ENCODE measurements at places on chromosomes 2 and 18.

GRCh38 chr2:234939576-234939975 is 12.2 kb upstream of the SH3BP4 start:
- H3K27me3 ChIP-seq: no peaks in the 10 kb centered on the region
- no peak for DNase-seq
- H3K4me3 ChIP-seq: no peak overlapping the region
- no peaks in the 10 kb centered on the region for H3K36me3 ChIP-seq
- no peaks in the 10 kb centered on the region for H3K4me1 ChIP-seq

DNA sequence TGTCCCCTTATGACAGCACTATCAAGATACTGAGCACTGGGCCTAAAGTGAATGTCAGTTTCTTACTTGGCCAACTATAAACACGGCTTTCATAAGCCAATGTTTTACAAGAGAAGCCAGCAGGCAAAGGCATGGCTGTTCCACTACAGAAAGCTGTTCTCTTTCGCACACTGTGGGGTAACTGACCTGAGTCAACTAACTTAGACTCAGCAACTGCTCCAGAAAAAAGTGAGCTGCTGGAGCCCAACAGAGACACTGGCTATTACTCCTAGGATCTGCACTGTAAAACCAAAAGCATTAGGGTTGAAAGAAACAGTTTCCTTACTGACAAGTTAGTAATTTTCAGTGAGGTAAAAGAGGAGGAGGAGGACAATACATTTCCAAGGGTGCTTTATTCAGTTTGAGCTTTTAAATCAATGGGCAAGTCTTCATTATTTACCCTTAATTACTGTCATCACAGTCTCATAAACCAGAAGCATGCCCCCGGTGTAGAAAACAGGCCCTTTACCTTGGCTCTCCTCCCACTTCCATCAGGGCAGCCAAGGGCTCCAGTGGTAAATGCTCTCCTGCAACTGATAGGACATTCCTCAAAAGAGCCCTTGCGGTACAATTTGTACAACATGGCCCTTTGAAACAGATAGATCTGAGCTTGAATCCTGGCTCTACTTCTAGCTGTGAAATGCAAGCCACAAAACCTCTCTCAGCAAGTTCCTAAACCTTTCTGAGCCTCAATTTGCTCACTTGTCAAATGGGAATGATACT is 275.7 kb downstream of the PDE11A start:
- H3K27ac ChIP-seq: no peak overlapping the region
- H3K4me1 ChIP-seq: no peaks in the 10 kb centered on the region
- no peaks in the 10 kb centered on the region for H3K36me3 ChIP-seq
- no peak for DNase-seq
- no peaks in the 10 kb centered on the region for H3K27me3 ChIP-seq

GRCh38 chr2:75424936-75425619 is 135.7 kb downstream of the EVA1A start:
- H3K4me3 ChIP-seq: no peak overlapping the region
- no peak overlapping the region for H3K27ac ChIP-seq
- no peaks in the 10 kb centered on the region for H3K4me1 ChIP-seq
- H3K36me3 ChIP-seq: no peaks in the 10 kb centered on the region
- DNase-seq: no peak

DNA sequence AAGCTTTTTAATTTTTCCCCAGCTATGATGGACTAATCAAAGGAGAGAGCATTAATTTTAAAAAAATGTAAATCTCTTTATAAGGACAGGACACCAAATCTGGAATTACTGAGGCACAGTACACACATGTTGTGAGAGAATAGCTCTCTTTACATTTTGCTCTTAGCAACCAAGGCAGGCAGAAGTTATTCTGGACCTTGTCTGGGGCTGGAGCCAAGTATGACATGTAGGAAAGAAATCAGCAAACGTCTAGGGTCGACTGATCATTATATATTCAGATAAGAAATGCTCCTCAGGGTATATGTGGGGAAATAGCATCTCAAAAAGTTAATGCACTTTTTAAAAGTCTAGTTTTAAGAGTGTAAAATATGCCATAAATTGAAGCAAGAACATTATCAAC is 1330.0 kb upstream of the CELF4 start:
- no peaks in the 10 kb centered on the region for H3K36me3 ChIP-seq
- H3K4me3 ChIP-seq: no peak overlapping the region
- DNase-seq: no peak
- H3K4me1 ChIP-seq: no peaks in the 10 kb centered on the region
- H3K27me3 ChIP-seq: no peaks in the 10 kb centered on the region
- no peak overlapping the region for H3K27ac ChIP-seq

DNA sequence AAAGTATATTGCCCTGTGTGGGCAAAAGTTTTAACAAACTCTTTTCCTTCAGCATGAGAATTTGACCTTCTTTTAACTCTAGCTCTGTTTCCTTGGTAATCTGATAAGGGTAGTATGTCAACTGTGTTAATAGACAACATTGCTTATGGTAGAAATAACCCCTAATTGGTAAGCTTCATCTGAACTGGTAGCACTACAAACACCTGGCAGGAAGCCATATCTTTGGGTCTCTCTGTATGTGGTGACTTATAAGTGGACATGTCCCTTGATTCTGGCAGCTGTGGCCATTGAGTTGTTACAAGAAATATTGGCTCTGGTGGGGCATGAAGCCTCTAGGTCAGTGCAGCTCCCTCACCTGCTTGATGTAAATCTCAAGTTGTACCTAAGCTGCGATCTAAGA is 46.9 kb downstream of the MBD5 start:
- no peaks in the 10 kb centered on the region for H3K4me1 ChIP-seq
- H3K4me3 ChIP-seq: no peak overlapping the region
- H3K36me3 ChIP-seq: no peaks in the 10 kb centered on the region
- DNase-seq: no peak
- H3K27me3 ChIP-seq: no peaks in the 10 kb centered on the region

DNA sequence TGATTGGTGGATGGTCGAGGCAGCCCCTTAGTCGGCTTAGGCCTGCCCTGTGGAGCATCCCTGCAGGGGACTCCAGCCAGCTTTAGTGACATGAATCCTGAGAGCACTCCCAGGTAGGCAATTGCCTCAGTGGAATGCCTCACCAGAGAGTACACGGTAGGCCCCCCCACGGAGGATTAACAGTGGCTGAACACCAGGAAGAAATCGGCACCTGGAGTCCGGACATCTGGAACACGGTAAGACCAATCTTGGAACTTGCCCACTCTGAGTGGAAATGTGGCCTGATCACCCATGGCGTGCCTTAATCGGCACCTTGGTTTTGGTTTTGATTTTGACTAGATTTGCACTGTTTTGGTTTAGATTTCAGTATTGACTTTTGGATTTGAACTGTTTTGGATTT is 326.2 kb upstream of the NCKAP5 start:
- H3K27me3 ChIP-seq: no peaks in the 10 kb centered on the region
- H3K4me3 ChIP-seq: no peak overlapping the region
- no peak for DNase-seq
- no peak overlapping the region for H3K27ac ChIP-seq
- H3K36me3 ChIP-seq: no peaks in the 10 kb centered on the region
- H3K4me1 ChIP-seq: no peaks in the 10 kb centered on the region

- DNase-seq: no peak
- H3K4me3 ChIP-seq: no peak overlapping the region
- H3K27me3 ChIP-seq: no peaks in the 10 kb centered on the region
- no peaks in the 10 kb centered on the region for H3K4me1 ChIP-seq
- H3K36me3 ChIP-seq: no peaks in the 10 kb centered on the region
These were observed 377.2 kb downstream of the EN1 start for GRCh38 chr2:118470297-118470696.

GRCh38 chr2:124919296-124919695 is 894.2 kb downstream of the CNTNAP5 start:
- H3K27ac ChIP-seq: no peak overlapping the region
- no peak overlapping the region for H3K4me3 ChIP-seq
- H3K27me3 ChIP-seq: no peaks in the 10 kb centered on the region
- no peak for DNase-seq
- H3K4me1 ChIP-seq: no peaks in the 10 kb centered on the region

DNA sequence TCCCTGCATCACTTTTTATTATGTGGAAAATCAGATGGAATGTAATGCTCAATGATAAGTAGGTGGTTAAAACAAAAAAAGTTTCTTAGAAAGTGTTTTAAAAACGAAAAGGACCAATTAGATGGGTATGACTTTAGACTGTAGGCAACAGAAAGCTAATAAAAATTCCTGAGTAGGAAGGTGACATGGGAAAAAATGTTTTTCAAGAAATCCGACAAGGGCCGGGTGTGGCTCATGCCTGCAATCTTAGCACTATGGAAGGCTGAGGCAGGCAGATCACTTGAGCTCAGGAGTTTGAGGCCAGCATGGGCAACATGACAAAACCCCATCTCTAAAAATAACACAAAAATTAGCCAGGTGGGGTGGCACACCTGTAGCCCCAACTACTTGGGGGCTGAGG is 126.1 kb downstream of the THADA start:
- no peak for DNase-seq
- H3K4me3 ChIP-seq: no peak overlapping the region
- no peak overlapping the region for H3K27ac ChIP-seq
- H3K27me3 ChIP-seq: no peaks in the 10 kb centered on the region
- peaks cover 37% of the 10 kb centered on the region for H3K4me1 ChIP-seq

GRCh38 chr2:169349535-169349934 is 12.8 kb downstream of the LRP2 start:
- no peak overlapping the region for H3K27ac ChIP-seq
- H3K4me3 ChIP-seq: no peak overlapping the region
- no peaks in the 10 kb centered on the region for H3K36me3 ChIP-seq
- DNase-seq: no peak
- H3K4me1 ChIP-seq: no peaks in the 10 kb centered on the region
- no peaks in the 10 kb centered on the region for H3K27me3 ChIP-seq

- DNase-seq: no peak
- H3K4me1 ChIP-seq: no peaks in the 10 kb centered on the region
- H3K36me3 ChIP-seq: no peaks in the 10 kb centered on the region
- no peak overlapping the region for H3K27ac ChIP-seq
- no peaks in the 10 kb centered on the region for H3K27me3 ChIP-seq
- no peak overlapping the region for H3K4me3 ChIP-seq
These were observed 46.4 kb downstream of the ACKR3 start for GRCh38 chr2:236616031-236616430.

DNA sequence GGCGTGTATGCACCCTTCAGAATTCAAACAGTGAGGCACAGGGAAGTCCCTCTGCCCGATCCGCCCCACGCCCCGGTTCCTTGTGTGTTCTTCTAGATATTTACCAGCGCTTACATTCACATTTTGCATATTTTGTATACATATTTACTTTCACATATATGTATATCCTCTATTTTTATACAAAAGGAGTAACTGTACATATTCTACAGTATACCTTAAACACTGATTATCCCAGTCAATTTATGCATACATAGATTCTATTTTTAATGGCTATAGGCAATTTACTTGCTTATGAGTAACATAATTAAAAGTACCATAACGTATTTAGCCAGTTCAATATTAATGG is 307 bp upstream of the DUSP11 start:
- no peak for DNase-seq
- no peaks in the 10 kb centered on the region for H3K27me3 ChIP-seq
- peak overlapping the region; percentile 90 for H3K4me3 ChIP-seq
- H3K27ac ChIP-seq: peak overlapping the region; percentile 95
- H3K4me1 ChIP-seq: peaks cover 27% of the 10 kb centered on the region
- peaks cover 5% of the 10 kb centered on the region for H3K36me3 ChIP-seq

DNA sequence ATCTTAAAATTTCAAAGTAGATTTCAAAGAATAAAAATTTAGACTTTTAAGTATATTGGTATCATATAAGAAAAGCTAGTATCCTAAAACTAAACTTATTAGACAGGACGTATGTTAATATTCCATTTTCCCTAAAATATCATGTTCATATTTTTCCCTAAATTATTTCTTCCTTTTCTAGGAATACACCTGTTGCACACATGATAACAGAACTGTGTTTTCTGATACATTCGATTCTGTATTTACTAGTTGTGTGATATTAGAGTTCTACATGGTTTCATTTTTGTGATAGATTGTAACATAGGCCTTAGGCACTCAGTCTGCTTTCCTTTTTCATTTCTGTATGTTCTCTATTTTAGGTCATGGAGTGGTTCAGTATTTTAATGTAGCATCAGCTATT is 10.9 kb downstream of the RBM45 start:
- no peak overlapping the region for H3K27ac ChIP-seq
- H3K27me3 ChIP-seq: no peaks in the 10 kb centered on the region
- DNase-seq: no peak
- no peak overlapping the region for H3K4me3 ChIP-seq

- H3K4me3 ChIP-seq: no peak overlapping the region
- no peaks in the 10 kb centered on the region for H3K27me3 ChIP-seq
- H3K4me1 ChIP-seq: no peaks in the 10 kb centered on the region
- DNase-seq: no peak
- H3K27ac ChIP-seq: no peak overlapping the region
These were observed 28.5 kb upstream of the RALBP1 start for GRCh38 chr18:9446839-9447238.

GRCh38 chr2:20178249-20178607 is 46.7 kb downstream of the SDC1 start:
- no peak overlapping the region for H3K4me3 ChIP-seq
- H3K27ac ChIP-seq: peak overlapping the region; percentile 34
- no peaks in the 10 kb centered on the region for H3K36me3 ChIP-seq
- H3K4me1 ChIP-seq: peaks cover 11% of the 10 kb centered on the region

GRCh38 chr2:85756822-85757435 is 3.1 kb downstream of the ATOH8 start:
- peaks cover 76% of the 10 kb centered on the region for H3K4me1 ChIP-seq
- no peak for DNase-seq
- H3K27me3 ChIP-seq: no peaks in the 10 kb centered on the region
- no peaks in the 10 kb centered on the region for H3K36me3 ChIP-seq
- peak overlapping the region; percentile 86 for H3K27ac ChIP-seq
- H3K4me3 ChIP-seq: peak overlapping the region; percentile 66

DNA sequence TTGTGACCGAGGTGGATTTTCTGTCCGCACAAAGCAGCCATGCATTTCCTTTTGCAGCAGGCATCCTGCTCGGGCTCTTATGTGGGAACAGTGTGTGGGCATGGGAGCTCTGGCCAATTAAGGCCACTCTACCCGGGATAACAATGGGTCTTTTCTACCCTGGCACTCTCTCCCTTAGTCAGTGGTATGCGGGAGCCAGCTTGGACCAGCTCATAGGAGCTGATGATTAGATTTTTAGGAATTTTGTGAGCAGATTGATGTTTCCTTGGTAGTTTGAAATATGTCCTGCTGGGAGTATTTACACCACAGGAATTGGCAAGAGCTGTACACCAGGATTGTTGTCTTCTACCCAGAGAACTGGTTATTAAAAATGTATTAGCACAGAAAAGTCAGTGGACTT is 89.3 kb downstream of the SPP2 start:
- no peak overlapping the region for H3K4me3 ChIP-seq
- H3K27me3 ChIP-seq: no peaks in the 10 kb centered on the region
- H3K27ac ChIP-seq: no peak overlapping the region
- no peaks in the 10 kb centered on the region for H3K36me3 ChIP-seq
- H3K4me1 ChIP-seq: no peaks in the 10 kb centered on the region

GRCh38 chr2:168770796-168771195 is 31.6 kb upstream of the NOSTRIN start:
- H3K36me3 ChIP-seq: no peaks in the 10 kb centered on the region
- H3K27ac ChIP-seq: no peak overlapping the region
- H3K4me1 ChIP-seq: no peaks in the 10 kb centered on the region
- no peak for DNase-seq

GRCh38 chr2:144541396-144541795 is 21.5 kb upstream of the ZEB2 start:
- no peak for DNase-seq
- no peak overlapping the region for H3K27ac ChIP-seq

- peaks cover 22% of the 10 kb centered on the region for H3K4me1 ChIP-seq
- no peaks in the 10 kb centered on the region for H3K27me3 ChIP-seq
- H3K36me3 ChIP-seq: no peaks in the 10 kb centered on the region
- DNase-seq: no peak
- H3K27ac ChIP-seq: no peak overlapping the region
These were observed 46.6 kb downstream of the HS6ST1 start for GRCh38 chr2:128271911-128272600.
